ENCODE measurements at places on chromosomes 12 and 14. TPM values are rescaled to one million over a fixed set of nuclear protein-coding genes. Genes with fewer than 3 reads are reported as not detected.

DNA sequence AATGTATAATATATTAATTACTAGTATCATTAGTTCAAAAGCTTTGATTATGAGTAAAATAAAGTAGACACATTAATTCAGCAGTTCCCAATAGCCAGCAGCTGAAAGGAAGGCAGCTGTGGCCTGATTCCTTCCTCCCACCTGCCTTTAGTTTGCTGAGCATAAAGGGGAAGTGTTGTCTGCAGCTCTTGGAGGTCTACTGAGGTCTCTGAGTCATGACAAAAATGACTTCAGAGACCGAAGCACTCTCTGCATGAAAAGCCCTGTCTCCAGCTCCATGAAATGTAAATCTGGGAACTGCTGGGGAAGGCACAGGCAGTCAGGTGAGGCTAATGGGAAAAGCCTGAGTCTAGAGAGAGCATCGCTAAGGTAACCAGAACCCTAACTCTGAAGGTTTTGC, 165.4 kb downstream of the NRXN3 start:
- no peak for DNase-seq

The CLEC4E gene
- not detected for total RNA-seq

DNA sequence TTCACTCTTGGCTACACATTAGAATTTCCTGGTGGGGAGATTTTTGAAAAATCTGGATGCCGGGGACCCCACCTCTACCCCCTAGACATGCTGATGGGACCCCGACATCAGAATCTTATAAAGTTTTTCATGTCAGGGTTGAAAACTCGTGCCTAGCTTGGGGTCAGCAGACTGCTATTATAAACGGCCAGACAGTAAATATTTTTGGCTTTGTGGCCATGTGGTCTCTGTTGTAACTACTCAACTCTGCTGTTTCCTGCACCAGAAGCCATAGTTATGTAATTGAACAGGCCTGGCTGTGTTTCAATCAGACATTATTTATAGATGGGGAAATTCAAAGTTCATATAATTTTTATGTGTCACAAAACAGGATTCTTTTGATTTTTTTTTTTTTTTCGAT, 41.6 kb downstream of the ACACB start:
- DNase-seq, result no peak

GRCh38 chr14:35047976-35048513, 2.0 kb downstream of the FAM177A1 start:
- no peak for DNase-seq

GRCh38 chr12:116860263-116860662, 21.0 kb downstream of the HRK start:
- no peak for DNase-seq

GRCh38 chr12:31323391-31324115, 2.4 kb downstream of the SINHCAF start:
- DNase-seq, result peak; percentile 57

The ARHGEF25 gene
- total RNA-seq, result 2.2 TPM

GRCh38 chr14:96925422-96925821, 128.2 kb downstream of the VRK1 start:
- no peak for DNase-seq

The NINJ2 gene
- 1.4 TPM for total RNA-seq

GRCh38 chr14:73783107-73783727, 68.4 kb upstream of the PTGR2 start:
- DNase-seq, result no peak

GRCh38 chr14:81164167-81164774, 56.5 kb downstream of the GTF2A1 start:
- peak; percentile 66 for DNase-seq

All from activated naive CD8-positive, alpha-beta T cell treated with anti-CD3 and anti-CD28 coated beads for 36 hours (primary cell).